ENCODE measurements at places on chromosomes 3 and 15. TPM values are rescaled to one million over a fixed set of nuclear protein-coding genes. Genes with fewer than 3 reads are reported as not detected.
A peak's percentile ranks its signal among the peaks of the same experiment; 100 is the strongest.

Gene APOD
- not detected for total RNA-seq

Gene PDCD10
- 48.0 TPM for total RNA-seq

Gene SGO1
- 5.0 TPM for total RNA-seq

Gene MCF2L2
- total RNA-seq: 18.1 TPM

- H3K27me3 ChIP-seq: peaks cover 7% of the 10 kb centered on the region
- H3K4me3 ChIP-seq: no peak overlapping the region
- no peak overlapping the region for H3K27ac ChIP-seq
- H3K4me1 ChIP-seq: peaks cover 10% of the 10 kb centered on the region
- DNase-seq: no peak
Observed at GRCh38 chr15:99735868-99736267, 2.6 kb upstream of the LYSMD4 start.

GRCh38 chr3:18747383-18747782, 322.2 kb upstream of the SATB1 start:
- H3K36me3 ChIP-seq: no peaks in the 10 kb centered on the region
- no peak overlapping the region for H3K4me3 ChIP-seq
- no peak for DNase-seq

GRCh38 chr3:43198791-43199644, 87.3 kb upstream of the SNRK start:
- H3K4me1 ChIP-seq: peaks cover 3% of the 10 kb centered on the region
- H3K36me3 ChIP-seq: no peaks in the 10 kb centered on the region
- no peak overlapping the region for H3K4me3 ChIP-seq
- no peak for DNase-seq

DNA sequence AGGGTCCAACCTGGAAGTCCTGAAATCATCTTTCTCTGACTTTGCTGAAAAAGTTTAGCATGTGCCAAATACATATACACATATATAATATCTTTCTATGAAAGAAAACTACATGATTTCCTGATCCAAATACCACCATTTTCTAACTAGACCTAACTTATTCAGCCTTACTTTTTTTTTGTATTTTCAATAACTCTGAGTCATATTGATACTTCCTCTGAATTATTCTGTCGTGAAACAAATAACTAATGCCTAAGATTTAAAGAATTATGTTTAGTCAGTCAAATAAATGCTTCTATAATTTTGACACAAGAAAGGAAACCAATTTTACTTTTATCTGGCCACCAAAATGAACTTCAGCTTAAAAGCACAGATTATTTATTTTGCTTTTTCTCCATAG, 760.2 kb upstream of the GBE1 start:
- H3K27ac ChIP-seq: no peak overlapping the region
- no peaks in the 10 kb centered on the region for H3K4me1 ChIP-seq
- H3K36me3 ChIP-seq: no peaks in the 10 kb centered on the region
- H3K4me3 ChIP-seq: no peak overlapping the region
- no peak for DNase-seq
- H3K27me3 ChIP-seq: no peaks in the 10 kb centered on the region

- H3K27me3 ChIP-seq: peaks cover 5% of the 10 kb centered on the region
- peak overlapping the region; percentile 94 for H3K4me3 ChIP-seq
- no peak for DNase-seq
- H3K4me1 ChIP-seq: peaks cover 16% of the 10 kb centered on the region
- H3K36me3 ChIP-seq: no peaks in the 10 kb centered on the region
Observed at GRCh38 chr3:169969174-169970095, 2.8 kb downstream of the SEC62 start.

DNA sequence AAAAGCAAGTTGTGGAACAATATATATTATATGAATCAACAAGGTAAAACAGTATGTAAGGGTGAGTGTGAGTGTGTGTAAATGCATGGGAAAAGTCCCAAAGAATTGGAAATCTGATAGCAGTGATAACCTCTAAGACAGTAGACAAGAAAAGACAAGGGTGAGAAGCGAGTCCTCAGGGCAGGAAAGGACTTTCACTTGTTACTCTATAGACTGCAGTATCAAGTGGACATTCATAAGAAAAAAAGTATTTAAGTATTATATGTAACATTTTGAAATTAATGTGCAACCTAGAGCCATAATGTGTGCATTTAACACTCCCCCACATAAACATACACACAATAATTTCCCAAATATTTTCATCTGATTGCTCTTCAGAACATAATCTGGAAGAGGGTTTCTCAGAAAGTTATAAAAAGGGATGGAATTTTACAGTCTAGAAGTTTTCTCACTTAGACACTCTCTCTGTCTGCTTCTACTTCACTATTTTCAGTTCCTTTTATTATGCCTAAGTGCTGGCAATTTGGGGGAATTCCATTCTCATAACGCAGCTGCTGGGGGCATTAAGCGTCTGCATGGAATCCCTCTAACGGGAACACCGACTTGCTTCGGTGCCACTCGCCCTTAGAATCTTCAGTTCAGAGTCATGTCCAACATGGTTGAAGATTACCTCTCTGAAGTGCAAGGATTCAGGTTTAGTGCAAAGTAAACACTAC, 50.0 kb upstream of the CDIN1 start:
- no peak overlapping the region for H3K4me3 ChIP-seq
- no peak overlapping the region for H3K27ac ChIP-seq
- no peak for DNase-seq
- H3K36me3 ChIP-seq: no peaks in the 10 kb centered on the region

DNA sequence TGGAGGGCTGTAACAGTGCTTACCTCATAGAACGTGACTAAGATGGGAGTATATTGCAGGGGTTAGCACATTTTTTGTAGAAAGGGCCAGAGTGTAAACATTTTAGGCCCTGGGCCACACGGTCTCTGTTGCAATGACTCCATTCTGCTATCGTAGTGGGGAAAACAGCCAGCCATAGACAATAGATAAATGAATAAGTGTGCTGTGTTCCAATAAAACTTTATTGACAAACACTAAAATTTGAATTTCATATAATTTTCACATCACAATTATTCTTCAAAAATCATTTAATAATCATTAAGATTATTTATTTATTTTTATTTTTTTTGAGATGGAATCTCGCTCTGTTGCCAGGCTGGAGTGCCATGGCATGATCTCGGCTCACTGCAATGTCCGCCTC, 478.6 kb downstream of the SHQ1 start:
- H3K27ac ChIP-seq: no peak overlapping the region
- no peaks in the 10 kb centered on the region for H3K27me3 ChIP-seq
- H3K36me3 ChIP-seq: no peaks in the 10 kb centered on the region
- no peak overlapping the region for H3K4me3 ChIP-seq
- H3K4me1 ChIP-seq: peaks cover 6% of the 10 kb centered on the region

DNA sequence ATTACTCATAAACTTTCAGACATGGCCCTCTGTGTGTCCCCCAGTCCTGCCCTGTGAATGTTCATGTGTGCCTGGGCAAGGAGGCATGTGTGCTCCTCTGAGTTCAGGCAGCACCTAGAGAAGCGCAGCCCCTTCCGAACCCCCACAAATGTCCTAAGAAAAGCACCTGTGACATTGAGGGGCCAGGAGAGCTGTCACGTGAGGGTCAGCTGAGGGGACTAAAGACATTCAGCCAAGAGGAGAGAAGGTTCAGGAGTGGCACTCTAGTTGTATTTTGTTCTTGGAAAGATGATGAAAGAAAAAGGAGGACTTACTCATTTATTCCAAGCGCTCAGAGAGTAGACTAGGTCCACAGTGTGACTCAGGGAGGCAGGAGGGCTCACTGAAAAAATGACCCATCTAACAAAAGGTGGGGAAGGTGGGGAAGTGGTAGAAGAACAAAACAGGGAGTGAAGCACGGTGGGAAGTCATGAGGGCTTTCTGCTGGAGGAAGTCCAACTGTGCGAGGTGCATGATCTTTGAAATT, 28.1 kb upstream of the ELP6 start:
- H3K27ac ChIP-seq: no peak overlapping the region
- no peak overlapping the region for H3K4me3 ChIP-seq
- DNase-seq: no peak
- no peaks in the 10 kb centered on the region for H3K36me3 ChIP-seq

DNA sequence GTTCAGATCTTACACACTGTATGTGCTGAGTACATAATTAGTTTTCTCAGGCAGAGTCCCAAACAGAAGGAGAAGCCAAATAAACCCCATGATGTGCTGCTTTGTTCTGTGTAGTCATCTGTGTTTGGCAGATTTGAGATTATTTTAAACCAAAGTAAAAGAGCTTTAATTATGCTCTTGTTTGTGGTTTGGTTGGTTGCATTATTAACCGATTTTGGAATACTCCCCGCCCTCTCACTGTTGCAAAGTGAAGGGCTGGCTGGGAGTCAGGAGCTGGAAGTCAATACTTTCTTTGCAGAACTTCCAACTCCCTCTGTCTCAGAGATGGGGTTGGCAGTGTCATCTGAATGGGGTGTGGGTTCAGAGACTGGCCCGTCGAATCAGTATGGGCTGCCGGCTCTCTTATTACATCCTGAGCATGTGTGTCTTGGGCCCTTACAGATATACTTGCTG, 34.4 kb downstream of the SLCO3A1 start:
- no peak for DNase-seq
- peaks cover 41% of the 10 kb centered on the region for H3K4me1 ChIP-seq
- peaks cover 2% of the 10 kb centered on the region for H3K27me3 ChIP-seq
- H3K36me3 ChIP-seq: no peaks in the 10 kb centered on the region
- no peak overlapping the region for H3K4me3 ChIP-seq
- H3K27ac ChIP-seq: no peak overlapping the region

DNA sequence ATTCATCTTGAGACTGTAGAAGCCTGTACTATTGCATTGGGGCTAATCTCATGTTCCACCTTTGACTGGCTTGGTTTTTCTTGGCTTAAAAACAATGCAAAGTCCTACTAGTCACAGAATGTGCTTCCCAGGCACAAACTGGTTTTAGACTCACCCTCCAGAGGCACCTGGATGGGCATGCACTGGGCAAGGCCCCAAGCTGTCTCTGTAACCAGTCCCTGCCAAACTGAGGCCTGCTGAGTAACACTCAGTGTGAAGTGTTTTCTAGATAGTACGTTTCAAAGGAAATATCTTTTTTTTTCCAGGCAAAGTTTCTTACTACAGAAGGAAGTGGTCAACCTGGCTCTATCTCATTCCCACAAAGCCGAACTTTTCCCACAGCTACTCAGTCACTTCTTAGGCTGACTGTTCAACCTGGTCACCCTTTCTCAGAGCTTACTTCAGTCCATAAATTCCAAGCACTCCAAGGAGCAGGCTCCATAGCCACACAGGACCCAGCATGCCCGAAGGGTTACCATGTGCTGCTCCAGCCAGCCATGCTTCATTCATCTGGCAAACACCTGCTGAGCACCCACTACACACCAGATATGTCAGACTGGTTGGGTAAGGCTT, 57.4 kb downstream of the NPTN start:
- DNase-seq: no peak
- no peak overlapping the region for H3K27ac ChIP-seq
- H3K36me3 ChIP-seq: peaks cover 5% of the 10 kb centered on the region
- no peak overlapping the region for H3K4me3 ChIP-seq
- peaks cover 12% of the 10 kb centered on the region for H3K4me1 ChIP-seq

DNA sequence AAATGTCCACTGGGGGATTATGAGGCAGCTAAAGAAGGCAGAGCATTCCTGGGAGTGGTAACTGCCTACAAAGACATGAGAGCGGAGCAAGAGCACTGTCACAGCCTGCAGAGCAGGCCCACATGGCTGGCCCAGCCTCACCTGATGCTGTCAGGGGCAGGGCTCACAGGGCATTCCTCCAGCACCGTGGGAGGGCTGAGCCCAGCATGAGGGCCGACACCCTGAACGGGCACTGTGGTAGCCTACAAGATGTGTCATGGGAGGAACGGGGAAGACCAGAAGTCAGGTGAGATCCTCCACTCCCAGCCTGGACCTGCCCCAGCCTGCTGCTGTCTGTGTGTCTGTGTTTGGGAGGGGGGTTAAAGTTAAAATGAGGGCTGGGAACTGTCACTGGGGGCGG, 30.1 kb downstream of the CCDC12 start:
- H3K4me1 ChIP-seq: peaks cover 32% of the 10 kb centered on the region
- no peak for DNase-seq

DNA sequence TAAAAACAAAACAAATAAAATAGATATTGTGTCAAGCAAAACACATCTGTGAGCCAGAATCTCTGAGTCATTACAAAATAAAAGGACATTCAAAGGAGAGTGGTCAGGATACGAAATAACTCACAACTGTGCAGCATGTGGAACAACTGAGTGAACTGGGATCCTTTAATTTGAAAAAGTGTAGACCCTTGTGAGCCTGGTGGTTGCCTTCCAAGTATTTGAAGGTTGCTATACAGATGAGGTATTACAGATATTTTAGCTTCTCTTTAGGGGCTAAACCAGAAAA, 26.7 kb downstream of the KCNMB2 start:
- H3K27me3 ChIP-seq: no peaks in the 10 kb centered on the region
- H3K36me3 ChIP-seq: no peaks in the 10 kb centered on the region
- H3K4me3 ChIP-seq: no peak overlapping the region
- H3K27ac ChIP-seq: no peak overlapping the region
- DNase-seq: no peak
- H3K4me1 ChIP-seq: peaks cover 5% of the 10 kb centered on the region

DNA sequence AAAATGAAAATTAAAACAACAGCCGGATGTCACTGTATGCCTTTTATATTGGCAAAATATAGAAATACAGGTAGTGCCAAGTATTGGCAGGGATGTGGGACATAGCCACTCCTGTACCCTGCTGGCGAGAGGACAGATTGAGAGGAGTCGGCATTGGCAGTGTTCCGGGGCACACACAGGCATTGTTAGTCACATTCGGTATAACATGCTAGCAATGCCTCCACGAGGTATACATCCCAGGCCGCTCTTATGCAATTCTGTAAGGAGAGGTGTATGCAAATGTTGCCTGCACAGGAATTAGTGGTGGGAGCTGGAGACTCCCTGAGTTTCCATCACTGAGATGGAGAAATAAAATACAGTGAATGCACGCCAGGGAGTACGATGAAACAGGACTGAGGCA, 99.4 kb upstream of the DLG1 start:
- no peaks in the 10 kb centered on the region for H3K27me3 ChIP-seq
- no peaks in the 10 kb centered on the region for H3K4me1 ChIP-seq
- H3K27ac ChIP-seq: no peak overlapping the region
- H3K36me3 ChIP-seq: no peaks in the 10 kb centered on the region
- no peak overlapping the region for H3K4me3 ChIP-seq
- no peak for DNase-seq

DNA sequence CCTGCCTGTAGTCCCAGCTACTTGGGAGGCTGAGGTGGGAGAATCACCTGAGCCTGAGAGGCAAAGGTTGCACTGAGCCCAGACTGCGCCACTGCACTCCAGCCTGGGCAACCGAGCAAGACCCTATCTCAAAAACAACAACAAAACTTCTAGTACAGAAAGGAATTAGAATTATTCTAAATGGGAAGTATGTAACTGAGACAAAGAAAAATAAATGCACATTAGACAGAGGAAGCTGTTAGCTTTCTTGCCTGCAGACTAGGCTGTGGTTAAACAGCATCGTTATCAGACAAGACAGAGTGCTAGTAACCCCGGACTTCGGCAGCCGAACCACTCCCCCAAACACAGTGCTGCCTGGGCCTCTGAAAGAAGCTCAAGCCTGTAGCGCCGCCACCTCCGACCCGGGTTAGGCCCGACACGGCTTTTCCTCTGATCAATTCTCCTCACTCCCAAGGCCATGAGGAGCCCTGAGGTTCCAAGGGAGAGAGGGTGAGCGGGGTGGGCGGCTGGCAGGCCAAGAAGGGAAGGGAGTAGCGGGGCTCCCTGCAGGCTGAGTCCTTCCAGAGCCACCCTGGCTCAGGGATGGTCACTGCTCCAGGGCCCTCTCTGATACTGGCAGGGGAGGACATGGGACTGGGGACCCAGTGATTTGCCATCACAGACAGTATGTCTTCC, 44.8 kb upstream of the MUC4 start:
- H3K36me3 ChIP-seq: no peaks in the 10 kb centered on the region
- peaks cover 3% of the 10 kb centered on the region for H3K27me3 ChIP-seq
- H3K4me3 ChIP-seq: no peak overlapping the region
- no peak overlapping the region for H3K27ac ChIP-seq

Measured in glutamatergic neuron (in vitro differentiated cells).